ENCODE measurements at places on chromosomes 5 and 9.

- DNase-seq = peak; percentile 61
Measured at GRCh38 chr5:134086943-134087305, 27.6 kb upstream of the TCF7 start.

- no peak for DNase-seq
Measured at GRCh38 chr9:121302341-121302740, 34.4 kb downstream of the GSN start.

- no peak for DNase-seq
Measured at GRCh38 chr9:108869092-108869725, 7.1 kb downstream of the ACTL7A start.

GRCh38 chr9:32551276-32552051 lies 663 bp upstream of the SMIM27 start:
- peak; percentile 13 for DNase-seq

GRCh38 chr9:72315089-72315509 lies 49.9 kb downstream of the ZFAND5 start:
- DNase-seq = no peak

Data from activated T-helper 9 cell treated with anti-CD3 and anti-CD28 coated beads, Interleukin-2, amount 50 U/mL, for 16 hours (primary cell).